T follicular helper cell (primary cell): ENCODE measurements at places on chromosomes 1 and 21.

- no peak for DNase-seq
Observed at GRCh38 chr21:42523211-42523610, 9.6 kb downstream of the SLC37A1 start.

DNA sequence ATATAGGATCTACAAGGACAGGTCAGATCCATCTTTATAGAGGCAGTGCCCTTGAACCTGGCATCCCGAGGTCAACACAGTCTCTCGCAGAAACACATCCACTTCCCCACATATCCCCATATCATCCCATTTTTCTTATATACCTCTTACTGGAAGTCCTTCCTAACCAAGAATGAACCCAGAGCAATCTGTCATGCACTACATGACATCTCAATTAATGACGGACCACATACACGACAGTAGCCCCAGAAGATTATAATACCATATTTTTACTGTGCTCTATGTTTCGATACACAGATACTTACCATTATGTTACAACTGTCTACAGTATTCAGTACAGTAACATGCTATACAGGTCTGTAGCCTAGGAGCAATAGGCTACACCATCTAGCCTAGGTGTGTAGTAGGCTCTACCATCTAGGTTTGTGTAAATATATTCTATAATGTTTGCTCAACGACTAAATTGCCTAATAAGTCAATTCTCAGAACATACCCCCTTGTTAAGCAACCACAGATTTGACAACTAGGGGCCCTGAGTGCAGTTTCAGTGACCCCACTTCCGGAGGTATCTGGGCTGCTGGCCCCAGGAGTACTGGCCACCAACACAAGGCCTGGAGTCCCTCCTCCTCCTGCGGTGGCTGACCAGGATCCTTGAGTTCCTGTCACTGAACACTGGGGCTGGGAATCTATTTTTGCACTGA is 28.1 kb downstream of the PTPN14 start:
- DNase-seq, result no peak

GRCh38 chr1:171606402-171606941 is 15.6 kb upstream of the MYOCOS start:
- DNase-seq, result no peak

- no peak for DNase-seq
Observed at GRCh38 chr21:18518054-18518481, 114.5 kb upstream of the TMPRSS15 start.

DNA sequence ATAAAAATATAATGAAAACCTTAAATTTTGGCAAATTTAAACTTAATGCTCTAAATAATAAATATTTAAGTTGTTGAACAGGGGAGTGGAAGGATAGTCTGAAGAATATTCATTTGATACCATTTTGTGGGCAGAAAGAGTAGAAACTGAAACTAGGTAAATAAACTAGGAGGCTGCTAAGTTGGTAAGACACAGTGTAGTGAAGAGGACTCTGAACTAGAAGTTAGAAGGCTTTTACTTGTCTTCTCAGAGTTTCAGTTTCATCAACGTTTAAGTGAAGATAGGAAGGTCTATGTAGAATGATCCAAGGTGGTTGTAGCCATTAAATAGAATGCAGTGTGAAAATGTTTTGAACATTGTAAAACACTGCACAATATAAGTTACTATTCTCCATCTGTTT is 516.9 kb downstream of the AMY1C start:
- no peak for DNase-seq

- DNase-seq, result no peak
Observed at GRCh38 chr1:168288311-168289052, 7.8 kb downstream of the TBX19 start.

GRCh38 chr1:220879509-220880361 is 492 bp downstream of the HLX start:
- no peak for DNase-seq

DNA sequence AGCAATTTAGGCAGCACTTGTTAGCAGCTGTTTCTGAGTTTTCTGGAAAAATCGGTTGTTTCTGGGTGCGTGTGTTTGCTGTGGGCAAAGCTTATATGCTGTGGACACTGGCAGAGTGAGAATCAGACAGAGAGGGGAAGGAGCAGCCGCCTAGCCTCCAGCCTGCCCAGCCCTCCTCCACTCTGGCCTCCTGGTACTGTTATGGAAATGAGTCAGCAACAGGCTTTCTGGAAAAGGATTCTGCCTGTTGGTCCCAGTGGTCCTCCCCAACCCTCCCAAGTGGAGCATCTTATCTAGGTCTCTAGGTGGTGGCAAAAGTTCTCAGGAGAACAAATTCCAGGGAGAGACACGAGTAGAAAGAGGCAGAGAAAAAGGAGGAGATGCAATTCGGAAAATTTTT is 42.2 kb upstream of the GOLT1A start:
- DNase-seq, result no peak

GRCh38 chr1:3101124-3101939 is 32.3 kb downstream of the PRDM16 start:
- no peak for DNase-seq

- no peak for DNase-seq
Observed at GRCh38 chr1:177302357-177303044, 131.7 kb downstream of the BRINP2 start.

DNA sequence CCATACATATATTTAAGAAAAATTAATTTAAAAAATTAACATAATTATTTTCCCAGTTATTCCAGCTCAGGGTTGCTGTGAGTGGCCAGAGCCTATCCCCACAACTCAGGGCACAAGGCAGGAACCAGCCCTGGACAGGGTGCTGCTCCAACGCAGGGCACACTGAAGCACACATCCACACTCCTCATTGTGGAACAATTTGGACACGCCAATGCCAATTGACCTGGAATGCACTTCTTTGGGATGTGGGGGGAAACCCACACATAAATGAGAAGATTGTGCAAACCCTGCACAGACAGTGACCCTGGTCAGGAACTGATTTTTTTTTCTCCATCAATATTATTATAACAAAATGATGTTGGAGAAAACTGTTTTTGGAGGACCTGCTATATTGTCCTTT is 23.4 kb downstream of the SAMSN1 start:
- no peak for DNase-seq

GRCh38 chr1:209767096-209767495 is 11.2 kb downstream of the TRAF3IP3 start:
- DNase-seq, result no peak

GRCh38 chr1:204896787-204897469 is 26.3 kb downstream of the NFASC start:
- DNase-seq, result no peak

GRCh38 chr21:40043423-40043822 is 176.2 kb downstream of the PCP4 start:
- DNase-seq, result no peak

DNA sequence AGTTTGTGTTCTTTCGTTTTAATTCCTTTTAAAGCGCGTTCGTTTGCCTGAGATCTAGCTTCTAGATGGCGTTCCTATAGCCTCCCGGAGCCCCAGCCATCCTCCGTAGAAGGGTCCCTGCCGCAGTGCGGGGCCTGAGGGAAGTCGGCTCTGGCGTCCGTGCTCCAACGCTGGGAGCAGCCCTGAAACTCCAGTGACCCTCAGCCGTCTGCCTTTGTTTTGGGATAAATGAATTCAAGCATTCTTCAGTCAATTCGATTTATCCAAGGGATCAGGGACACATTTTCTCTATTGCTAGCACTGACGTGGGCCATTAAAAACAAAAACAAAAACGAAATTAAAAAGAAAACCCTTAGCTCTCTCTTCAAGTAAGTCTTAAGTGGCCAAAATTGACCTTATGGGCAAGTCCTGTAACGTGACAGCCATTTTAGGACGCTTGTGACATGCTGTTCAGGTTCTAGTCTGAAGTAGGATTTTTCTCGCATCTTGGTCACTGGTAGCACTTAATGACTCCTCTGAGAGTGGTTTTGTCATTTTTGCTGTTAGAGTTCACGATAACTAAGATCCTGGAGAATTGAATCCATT is 742 bp upstream of the HSPA13 start:
- DNase-seq, result no peak

DNA sequence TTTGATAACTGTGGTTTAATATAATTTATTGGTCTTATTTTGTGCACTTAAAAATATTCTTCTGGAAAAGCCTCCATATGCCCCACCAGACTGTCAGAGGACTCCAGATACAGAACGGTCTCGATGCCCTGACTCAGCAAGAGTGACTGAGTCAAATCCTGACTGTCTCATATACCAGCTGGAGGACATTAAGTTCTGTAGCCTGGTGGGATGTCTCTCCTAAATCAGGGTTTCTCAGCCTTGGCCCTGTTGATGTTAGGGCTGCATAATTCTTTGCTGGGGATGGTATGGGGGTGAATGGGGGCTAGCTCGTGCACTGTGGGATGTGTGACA is 67.7 kb upstream of the TLR5 start:
- no peak for DNase-seq

- DNase-seq, result no peak
Observed at GRCh38 chr21:31656199-31657095, 3.0 kb upstream of the SOD1 start.

- DNase-seq, result no peak
Observed at GRCh38 chr1:223774134-223774814, 61.9 kb downstream of the CAPN2 start.

DNA sequence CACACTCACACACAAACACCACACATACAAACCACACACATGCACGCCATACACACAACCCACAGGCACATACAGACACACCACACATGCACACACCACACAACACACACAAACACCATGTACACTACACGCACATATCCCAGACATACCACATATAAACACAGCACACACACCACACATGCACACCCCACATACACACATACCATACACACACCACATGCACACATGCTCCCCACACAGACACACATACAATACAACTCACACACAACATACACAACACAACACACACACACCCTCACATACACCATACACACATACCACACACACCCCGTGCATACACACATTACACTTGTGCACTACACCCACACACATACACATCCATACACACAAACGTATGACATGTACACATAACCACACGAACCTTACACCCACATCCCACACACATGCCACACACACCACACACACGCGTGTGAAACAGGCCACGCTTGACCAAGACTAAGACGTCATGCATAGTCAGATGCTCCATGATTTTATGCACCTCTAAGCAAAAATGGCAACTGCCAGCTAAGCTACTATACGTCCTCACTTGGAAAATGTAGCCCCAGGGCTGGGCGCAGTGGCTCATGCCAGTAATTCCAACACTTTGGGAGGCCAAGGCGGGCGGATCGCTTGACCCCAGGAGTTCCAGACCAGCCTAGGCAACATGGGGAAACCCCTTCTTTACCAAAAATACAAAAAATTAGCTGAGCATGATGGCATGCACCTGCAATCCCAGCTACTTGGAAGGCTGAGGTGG is 77.4 kb upstream of the TMPRSS2 start:
- no peak for DNase-seq
